Activated naive CD8-positive, alpha-beta T cell treated with anti-CD3 and anti-CD28 coated beads, Interleukin-2, amount 50 U/mL, for 16 hours (primary cell): ENCODE measurements at places on chromosomes 7 and 10.

DNA sequence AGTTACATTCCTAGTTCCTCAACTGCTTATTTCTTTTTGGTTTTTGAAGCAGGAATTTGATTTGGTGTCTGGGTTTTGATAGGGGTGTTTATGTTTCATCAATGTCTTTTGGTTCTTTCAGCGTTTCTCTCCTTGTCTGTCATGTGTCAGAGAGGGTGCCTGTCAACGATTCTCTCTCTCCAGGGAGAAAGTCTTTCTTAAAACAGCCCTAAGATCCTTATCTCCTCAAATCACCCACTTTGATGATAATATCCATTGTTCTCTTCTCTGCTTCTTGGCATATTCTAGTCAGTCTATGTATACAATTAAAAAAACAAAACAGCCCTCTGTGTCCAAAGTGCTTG, 77.2 kb downstream of the TCF7L2 start:
- DNase-seq: no peak

DNA sequence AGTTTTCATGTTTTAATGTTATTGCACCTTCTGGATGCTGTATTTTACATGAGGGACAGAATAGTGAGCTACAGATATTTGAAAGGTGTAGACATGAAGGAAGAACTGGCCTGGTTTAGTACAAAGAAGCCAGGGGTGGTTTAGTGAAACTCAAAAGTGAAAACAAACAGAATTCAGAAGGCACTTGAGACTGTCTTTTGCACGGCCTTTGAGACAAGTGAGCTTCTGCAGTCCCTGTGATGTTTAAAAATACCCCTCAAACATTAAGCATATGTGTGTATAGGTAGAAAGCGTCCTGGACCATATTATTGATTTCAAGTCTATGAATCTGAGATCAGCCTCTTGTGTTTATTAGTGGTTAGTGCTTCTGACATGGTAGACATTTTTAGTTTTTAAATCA, 118.9 kb downstream of the CDK14 start:
- no peak for DNase-seq

DNA sequence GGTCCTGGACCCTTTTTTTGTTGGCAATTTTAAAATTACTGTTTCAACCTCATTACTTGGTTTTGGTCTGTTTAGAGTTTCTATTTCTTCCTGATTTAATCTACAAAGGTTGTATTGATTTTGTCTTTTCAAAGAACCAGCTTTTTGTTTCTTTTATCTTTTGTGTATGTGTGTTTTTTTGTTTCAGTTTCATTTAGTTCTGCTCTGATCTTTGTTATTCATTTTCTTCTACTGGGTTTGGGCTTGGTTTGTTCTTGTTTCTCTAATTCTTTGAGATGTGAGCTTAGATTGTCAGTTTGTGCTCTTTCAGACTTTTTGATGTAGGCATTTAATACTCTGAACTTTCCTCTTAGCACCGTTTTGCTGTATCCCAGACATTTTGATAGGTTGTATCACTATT, 8.5 kb upstream of the MRPS33 start:
- no peak for DNase-seq

DNA sequence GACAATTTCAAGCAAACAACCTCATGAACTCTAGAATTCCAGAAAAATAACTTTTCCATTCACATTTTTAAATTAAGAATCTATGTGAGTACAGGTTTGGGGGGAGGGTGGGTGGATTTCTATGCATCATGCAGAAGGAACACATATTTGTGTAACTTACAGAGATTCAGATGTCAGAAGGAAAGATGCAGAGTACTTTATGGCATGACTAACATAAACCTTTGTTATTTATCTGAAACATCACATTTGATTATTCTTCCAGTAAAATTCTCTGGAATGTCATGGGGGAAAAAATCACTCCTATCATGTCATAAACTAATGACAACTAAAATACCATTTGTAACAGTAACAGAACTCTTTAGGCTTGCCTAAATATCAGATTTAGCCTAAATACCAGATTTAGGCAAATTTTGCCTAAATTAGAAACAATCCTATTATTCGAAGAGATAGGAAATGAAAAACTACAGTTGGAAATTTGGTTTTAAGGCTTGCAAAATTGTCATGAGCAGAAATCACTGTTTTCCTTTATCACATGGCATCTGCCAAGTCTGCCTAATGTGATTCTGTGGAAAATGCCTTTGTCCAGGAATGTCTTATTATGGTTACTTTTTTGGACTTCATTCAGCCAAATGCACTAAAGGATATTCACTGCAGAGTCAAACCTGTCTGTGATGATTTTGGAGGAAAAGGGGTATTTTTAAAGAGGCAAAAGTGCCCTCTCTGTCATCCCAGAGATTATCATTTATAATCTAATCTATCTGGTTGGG, 527.7 kb upstream of the CELF2 start:
- DNase-seq: no peak

- DNase-seq: no peak
Observed at GRCh38 chr7:11650030-11650429, 182.0 kb downstream of the THSD7A start.

GRCh38 chr7:31883761-31884164, 186.4 kb downstream of the PDE1C start:
- DNase-seq: no peak

GRCh38 chr10:5419466-5420094, 7.2 kb downstream of the NET1 start:
- no peak for DNase-seq

DNA sequence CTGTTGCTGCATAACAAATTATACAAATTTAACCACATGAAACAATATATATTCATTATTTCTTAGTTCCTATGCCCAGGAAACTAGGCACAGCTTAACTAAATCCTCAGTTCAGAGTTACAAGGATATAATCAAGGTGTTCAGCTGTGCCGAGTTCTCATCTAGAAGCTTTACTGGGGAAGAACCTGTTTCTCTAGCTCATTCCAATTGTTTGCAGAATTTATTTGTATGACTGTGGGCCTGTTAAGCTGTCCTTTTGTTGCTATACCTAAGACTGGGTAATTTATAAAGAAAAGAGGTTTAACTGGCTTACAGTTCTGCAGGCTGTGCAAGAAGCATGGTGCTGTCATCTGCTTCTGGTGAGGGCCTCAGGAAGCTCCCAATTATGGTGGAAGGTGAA, 21.8 kb upstream of the MDFIC start:
- DNase-seq: no peak

DNA sequence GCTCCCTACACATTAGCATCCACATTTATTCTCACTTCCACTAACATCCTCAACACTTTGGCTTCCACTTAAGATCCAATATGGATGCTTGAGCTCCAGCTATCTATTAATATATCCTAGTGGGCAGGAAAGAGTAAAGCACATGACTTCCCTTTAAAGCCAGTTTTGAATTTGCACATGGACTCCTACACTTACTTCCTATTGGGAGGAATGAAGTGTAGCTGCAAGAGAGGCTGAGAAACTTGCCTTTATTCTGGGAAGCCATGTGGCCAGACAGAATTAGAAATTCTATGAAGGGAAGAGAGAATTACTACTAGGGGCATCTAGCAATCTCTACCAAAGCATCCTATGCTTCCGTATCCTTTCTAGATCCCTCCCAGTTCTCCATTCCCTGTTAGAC, 3.0 kb upstream of the TSPAN14 start:
- no peak for DNase-seq

DNA sequence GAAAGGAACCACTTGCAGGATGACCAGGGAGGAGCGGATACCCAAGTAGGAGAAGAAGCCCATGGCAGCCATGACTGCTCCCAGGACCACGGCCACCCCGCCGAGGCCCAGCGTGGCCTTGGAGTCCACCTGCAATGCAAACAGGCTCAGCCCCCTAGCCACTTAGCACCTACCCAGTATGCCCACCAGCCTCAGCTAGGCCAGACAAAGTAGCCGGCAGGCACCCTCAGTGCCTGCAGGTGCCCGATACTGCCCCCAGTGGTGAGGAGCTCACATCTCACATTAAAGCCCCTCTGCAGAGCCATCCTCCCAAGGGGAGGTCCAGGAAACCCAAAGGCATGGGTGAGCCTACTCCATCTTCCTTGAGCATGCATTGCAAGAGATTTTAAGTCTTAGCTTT, 6.6 kb downstream of the NPC1L1 start:
- DNase-seq: no peak

GRCh38 chr10:92550924-92551323, 23.0 kb downstream of the IDE start:
- no peak for DNase-seq

GRCh38 chr7:101983147-101983811, 165.9 kb downstream of the CUX1 start:
- no peak for DNase-seq

DNA sequence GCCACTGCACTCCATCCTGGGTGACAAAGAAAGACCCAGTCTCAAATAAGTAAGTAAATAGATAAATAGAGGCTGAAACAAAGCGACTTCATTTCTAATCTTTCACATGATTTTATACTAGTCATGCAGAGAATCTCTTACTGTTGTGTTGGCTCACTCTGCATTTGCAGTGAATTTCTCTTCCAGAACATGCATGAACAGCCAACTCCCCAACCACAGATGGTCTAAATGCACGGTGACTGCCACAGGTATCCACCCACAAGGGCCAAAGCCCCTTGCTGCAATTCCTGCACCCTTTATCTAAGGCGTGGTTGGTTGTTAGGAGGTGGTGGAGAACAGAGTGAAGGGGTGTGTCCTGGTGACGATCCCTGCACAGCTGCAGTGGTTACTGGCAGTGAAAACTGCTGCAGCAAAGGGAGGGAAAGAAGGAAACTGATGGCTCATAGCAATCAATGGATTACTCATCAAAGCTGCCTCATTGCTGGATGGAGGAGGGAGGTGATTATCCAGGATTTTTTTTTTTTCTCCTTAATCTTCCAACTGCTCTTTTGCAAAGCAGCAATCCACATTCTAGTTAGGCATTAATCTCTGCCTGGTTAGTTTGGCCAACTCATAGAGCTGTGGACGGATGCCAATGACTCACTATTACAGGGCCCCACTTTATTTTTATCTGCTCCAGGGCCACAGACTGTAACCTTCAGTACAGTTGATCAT, 50.6 kb downstream of the PRTFDC1 start:
- no peak for DNase-seq

DNA sequence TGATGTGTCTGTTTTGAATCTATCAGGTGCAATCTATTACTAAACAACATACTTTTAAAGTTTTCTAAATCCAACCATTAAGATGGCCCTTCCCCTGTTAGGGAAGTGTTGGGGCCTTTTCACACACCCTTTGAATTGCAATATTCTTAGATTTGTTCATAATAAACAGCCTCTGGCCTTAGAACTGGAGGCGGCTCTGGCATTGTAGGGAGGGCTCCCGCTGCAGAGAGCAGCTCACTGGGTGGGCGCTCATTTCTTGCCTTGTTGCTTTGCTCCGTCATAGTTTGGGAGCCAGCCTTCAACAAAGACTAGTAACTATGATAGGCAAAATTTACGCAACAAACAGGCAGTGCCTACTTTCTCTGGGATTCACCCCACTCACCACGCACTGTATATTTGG, 4.2 kb upstream of the HOXA10 start:
- no peak for DNase-seq

GRCh38 chr10:15188603-15189002, 20.1 kb upstream of the NMT2 start:
- no peak for DNase-seq

- no peak for DNase-seq
Observed at GRCh38 chr7:19442016-19442785, 266.6 kb downstream of the POLR1F start.

DNA sequence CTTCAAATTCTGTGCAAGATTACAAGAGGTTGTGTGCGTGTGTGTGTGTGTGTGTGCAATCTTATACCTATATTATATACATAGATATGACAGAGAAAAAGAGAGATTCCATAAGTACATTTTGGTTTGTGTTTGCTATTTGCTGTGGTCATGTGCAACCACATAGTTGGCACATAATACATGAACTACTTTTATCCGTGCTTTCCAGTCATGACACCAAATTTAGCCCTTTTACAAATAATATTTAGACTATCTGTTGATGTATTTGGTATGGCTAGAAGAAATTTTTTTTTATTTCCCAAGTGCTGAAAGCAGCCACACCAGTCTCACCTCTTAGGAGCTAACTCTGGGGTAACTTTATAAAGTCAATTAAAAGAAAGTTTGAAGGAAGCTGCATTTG, 63.5 kb upstream of the EGFR start:
- DNase-seq: no peak

DNA sequence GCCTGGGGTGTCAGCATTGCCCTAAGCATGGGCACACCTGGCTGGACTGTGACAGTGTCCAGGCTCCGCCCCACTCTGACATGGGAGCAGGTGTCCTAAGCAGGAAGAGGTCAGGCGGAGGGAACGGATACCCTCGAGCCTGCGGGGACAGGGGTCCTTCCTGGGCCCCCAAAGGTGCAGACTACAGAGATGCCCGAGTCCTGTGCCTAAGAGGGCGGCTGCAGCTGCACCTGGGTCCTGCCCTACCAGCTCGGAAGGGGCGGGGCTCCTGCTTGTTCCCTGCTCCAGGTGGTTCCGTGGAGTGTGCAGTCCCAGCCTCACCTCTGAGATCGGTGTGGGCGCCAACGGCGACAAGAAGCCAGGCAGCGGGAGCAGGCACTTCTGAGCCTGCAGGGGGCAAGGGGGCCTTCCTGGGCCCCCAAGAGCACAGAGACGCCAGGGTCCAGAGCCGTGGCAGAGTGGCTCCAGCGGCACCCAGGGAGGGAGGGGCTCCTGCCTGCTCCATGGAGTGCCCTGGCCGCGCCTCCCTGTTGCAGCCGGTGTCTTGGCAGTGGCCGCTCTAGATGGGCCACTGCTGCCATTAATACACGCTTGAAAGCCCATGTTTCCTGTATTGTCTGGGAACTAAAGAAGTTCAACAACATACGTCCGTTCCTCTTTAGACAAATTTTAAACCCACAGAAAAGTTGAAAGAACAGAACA, 64.5 kb upstream of the CACNA2D1 start:
- DNase-seq: no peak
